ENCODE measurements at places on chromosomes 7 and 10.
A peak's percentile ranks its signal among the peaks of the same experiment; 100 is the strongest.

DNA sequence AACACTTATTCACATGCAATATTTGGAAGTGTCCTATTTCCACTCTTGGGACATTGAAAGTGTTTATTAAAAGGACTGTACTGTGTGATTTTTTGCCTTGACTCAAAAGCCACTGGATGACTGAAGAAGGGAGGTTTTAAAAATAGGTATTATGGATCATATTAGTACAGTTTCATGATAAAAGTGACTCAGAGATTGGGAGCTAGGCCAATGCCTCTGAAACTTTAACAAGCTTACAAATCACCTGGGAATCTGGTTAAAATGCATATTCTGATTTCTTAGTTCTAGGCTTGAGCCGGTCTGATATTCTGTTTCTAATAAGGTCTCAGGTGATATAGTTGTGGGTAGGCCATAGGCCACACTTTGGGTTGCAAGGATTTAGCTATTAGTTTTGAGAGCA, 191.2 kb downstream of the PLXDC2 start:
- DNase-seq, result no peak

GRCh38 chr10:90062786-90063185, 361.4 kb downstream of the KIF20B start:
- no peak for DNase-seq

GRCh38 chr10:131746241-131746711, 154.5 kb upstream of the PPP2R2D start:
- DNase-seq, result no peak

GRCh38 chr10:89297791-89298190, 4.1 kb upstream of the IFIT2 start:
- DNase-seq, result no peak

DNA sequence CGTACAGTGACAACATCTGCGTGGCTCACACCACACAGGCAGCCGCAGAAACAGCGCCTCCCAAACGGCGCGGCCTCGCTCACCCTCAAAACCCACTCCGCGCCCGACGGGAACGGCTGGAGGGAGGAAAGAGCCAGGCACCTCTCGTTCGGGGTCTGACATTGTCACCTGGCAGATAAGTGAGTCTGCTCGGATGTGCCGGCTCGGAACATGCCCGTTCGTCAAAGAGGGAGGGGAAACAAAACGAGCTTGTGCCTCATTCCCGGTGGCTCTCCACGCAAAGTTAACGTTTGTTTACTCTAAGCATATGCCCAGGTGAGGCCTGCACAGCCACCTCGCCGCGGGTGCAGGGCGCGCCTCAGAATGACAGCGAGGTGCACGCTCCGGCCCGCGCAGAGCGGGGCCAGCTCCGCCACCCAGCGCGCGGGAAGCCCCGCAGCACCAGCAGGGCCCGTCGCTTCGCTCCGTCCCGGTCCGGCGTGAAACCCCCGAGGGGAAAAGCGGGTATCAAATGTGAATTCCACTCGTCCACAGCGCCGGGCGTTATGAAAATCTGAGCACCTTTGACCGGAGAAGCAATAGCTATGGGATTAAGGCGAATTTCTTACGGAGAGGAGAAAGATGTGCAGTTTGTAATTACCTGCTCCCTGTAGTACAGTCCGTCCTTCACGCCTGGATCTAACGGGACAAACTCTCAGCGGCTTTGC, 13.1 kb downstream of the CNPY1 start:
- DNase-seq, result no peak

DNA sequence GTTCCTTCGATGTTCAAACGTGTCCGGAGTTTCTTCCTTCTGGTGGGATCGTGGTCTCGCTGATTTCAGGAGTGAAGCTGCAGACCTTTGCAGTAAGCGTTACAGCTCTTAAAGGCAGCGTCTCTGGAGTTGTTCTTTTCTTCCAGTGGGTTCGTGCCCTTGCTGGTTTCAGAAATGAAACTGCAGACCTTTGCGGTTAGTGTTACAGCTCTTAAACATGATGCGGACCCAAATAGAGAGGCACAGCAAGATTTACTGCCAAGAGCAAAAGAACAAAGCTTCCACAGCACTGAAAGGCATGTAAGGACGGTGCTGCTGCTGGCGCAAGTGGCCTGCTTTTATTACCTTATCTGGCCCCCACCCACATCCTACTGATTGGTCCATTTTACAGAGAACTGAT, 931.4 kb downstream of the IPMK start:
- no peak for DNase-seq

DNA sequence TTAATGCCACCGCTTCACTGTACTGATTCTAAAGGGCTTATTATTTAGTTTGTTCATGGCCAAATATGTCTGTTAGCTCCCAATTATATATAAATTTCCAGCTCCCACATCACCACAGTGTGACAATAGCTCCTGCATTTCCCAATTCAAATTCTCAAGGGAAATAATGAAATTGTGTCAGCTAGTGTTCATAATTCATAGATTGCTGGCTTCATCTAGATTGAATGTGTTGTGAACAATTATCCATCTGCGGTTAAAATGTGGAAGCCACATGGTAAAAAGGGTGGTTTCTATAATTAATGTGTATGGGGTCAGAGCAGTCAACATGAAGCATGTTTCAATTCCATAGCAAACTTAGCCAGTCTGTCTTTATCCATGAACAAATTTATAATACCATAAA, 154.3 kb downstream of the SEMA3E start:
- no peak for DNase-seq

GRCh38 chr7:114416129-114416990, 1.7 kb downstream of the FOXP2 start:
- no peak for DNase-seq

- no peak for DNase-seq
Observed at GRCh38 chr7:89223900-89224395, 428.4 kb upstream of the TEX47 start.

DNA sequence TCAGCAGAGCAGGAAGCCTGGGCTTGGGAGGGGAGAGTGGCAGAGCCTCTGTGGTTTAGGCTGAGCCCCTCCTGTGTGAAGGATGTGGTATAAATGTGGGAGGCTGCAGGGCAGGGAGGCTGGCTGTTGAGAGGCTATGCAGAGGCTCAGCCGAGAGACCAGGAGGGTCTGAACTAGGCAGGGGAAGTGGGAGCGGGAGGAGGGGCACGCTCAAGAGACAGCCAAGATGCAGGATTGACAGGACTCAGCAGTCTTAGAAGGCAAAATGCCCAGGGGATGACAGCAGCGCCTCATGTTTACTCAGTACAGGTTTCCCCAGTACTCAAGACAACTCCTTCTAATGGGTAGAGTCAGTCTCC, 24.3 kb downstream of the BTBD16 start:
- no peak for DNase-seq

- DNase-seq, result peak; percentile 15
Observed at GRCh38 chr10:84540617-84541288, 212.4 kb downstream of the CCSER2 start.

- no peak for DNase-seq
Observed at GRCh38 chr7:64884913-64885370, 18.1 kb upstream of the ZNF273 start.

DNA sequence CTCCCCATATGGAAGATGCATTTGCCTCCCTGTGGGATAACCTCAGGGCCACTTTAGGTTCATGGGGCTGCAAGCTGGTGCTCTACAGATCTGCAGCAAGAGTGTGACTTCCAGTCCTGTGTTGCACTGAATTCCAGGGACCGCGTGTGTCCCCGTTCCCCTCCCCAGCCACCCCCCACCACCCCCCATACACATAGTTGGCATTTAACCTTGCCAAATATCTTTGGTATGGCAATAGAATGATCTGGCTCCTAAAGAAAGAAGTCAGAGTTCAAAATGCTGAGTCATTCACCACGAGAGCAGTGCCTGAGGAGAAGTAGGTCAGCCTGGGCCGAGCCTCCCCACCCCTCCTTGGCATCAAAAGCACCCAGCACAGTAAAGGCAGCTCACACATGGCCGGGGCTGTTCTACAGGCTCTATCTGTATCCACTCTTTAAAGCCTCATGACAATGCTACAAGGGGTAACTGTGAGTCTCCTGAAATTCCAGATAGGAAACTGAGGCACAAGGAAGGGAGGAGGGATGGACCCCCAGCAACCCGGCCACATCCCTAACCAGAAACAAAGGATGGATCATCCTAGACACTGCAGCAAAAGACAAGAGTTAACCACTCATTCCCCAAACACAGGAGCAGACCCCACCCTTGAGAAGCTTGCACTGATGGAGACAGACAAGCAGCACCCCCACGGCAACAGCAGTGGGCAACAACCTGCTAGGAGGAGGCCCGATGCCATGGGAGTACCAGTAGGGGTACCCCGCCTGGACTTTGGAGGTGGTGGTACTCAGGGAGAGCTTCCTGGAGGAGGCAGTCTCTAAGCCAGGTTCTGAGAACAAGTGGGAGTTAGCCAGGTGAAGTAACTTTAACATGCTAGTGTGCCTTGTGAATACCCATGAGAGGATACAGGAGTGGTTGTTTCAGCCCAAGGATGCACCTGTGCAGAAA, 70.3 kb upstream of the NANOS1 start:
- DNase-seq, result peak; percentile 44

GRCh38 chr10:69656742-69657269, 26.8 kb downstream of the FAM241B start:
- DNase-seq, result no peak

- DNase-seq, result no peak
Observed at GRCh38 chr10:11876805-11877590, 53.8 kb downstream of the PROSER2 start.

GRCh38 chr10:131670341-131670740, 230.5 kb upstream of the PPP2R2D start:
- DNase-seq, result no peak

DNA sequence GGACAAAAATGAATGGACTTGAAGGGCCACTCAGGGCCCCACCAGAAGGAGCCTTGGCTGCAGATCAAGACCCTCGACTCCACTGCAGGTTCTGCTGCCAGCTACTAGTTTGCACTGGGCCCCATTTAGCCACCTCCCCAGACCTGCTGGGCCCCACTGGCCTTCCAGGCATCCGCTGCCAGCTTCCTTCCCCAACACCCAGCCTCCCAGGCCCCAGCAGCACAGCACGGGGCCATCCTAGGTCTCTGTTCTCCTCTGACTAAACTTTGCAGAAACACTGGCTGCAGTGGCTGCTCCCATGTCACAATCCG, 277.4 kb upstream of the KLF14 start:
- DNase-seq, result no peak

DNA sequence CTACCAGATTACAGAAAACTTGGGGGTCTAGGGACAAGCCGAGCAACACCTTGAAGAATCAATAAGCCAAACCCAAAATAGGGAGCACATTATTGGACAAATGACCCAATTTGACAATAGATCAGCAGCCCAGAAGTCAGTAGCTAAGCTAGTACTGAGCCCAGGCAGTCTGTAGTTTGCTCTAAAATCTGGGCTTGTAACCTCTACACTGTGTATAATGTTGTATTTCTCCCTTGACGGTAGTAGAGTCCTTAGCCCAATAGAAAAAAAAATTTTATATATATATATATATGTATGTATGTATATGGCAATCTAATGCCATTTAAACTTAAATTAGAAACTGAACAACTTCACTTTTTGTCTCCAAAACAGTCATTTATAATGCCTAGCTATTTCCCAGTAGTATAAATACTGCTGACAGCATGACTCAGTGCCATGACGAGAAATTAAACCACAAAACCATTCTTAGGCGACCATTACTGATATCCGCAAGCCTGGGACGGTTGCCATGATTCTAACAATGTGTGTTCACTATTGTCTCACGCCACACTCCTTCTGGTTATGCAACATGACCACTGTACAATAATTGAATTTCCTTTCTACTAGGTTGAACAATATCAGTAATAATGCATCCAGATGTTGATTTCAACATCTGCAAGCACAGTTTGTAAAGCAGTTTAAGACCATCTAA, 110.5 kb downstream of the IPMK start:
- peak; percentile 96 for DNase-seq

DNA sequence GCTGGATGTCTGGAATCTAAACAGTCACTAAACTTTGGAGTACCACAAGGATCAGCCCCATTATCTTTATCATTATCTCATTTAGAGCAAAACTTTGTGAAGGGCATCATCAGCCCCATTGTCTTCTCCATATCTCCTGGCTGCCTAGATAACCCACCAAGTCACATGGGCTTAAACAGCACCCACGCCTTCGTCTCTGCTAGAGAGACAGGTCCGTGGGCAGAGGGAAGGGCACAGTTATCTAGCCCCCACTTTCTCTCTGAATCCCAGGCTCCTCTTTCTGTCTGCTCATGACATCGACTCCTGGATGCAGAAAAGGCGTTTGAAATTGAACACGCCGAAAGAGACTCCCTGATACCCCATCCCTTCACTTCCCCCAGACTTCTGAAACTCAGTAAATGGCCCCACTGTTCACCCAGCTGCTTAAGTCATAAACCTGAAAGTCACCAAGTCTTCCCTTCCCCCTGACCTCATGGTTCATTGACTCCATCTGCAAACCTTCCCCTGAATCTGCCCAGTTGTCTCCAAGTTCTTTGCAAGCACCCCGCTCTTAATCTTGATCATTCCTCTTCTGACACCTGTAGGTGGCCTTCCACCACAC, 20.9 kb upstream of the PARD3 start:
- DNase-seq, result no peak

- DNase-seq, result no peak
Observed at GRCh38 chr10:60417901-60418300, 28.2 kb upstream of the ANK3 start.

GRCh38 chr7:135708041-135708440, 19.9 kb downstream of the SLC13A4 start:
- no peak for DNase-seq

GRCh38 chr7:57343901-57344622, 105.9 kb upstream of the ZNF716 start:
- DNase-seq, result no peak

- DNase-seq, result no peak
Observed at GRCh38 chr7:17136126-17136525, 162.3 kb upstream of the AHR start.

- DNase-seq, result no peak
Observed at GRCh38 chr7:65892835-65893234, 20.0 kb downstream of the VKORC1L1 start.

GRCh38 chr7:79520543-79520942, 67.1 kb upstream of the MAGI2 start:
- no peak for DNase-seq

GRCh38 chr7:69301253-69301652, 297.0 kb upstream of the AUTS2 start:
- DNase-seq, result no peak

GRCh38 chr10:23338155-23338828, 6.3 kb downstream of the C10orf67 start:
- DNase-seq, result no peak

All from AG09319 (cell line).